ENCODE measurements at places on chromosomes 2 and 18.

DNA sequence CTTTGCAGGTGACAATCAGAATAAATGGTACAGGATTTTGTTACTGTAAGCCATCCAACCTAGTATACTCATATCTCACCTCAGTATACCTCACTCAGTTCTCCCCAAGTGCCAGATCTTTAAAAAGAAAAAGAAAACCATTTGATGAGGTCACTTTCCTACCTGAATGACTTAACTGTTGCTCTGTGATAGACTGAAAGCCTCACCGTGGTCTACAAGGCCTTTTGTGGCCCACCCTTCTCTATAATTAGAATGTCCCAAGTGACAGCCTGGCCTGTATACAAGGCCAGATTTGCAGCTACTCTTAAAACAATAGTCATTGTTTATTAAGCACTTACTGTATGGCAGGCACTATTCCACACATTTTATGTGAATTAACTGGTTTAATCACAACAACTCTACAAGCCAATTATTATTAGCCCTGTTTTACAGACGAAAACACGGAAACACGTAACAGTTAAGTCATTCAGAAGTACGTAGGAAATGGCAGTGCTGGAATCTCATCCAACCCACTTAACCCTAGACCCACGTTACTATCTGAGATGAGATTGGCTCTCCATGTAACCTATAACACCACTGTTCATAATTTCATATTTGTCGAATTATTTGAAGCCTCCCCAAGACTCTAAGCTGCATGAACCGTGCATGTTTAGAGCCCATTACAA lies 28.3 kb downstream of the PKP4 start:
- no peak for DNase-seq

GRCh38 chr2:208711598-208711997 lies 305.0 kb downstream of the PTH2R start:
- DNase-seq, result no peak

- DNase-seq, result no peak
These were observed 24.8 kb downstream of the TTC27 start for GRCh38 chr2:32652555-32653209.

- no peak for DNase-seq
These were observed 40.6 kb upstream of the CCNYL1 start for GRCh38 chr2:207670887-207671286.

GRCh38 chr18:42183746-42184145 lies 228.7 kb downstream of the PIK3C3 start:
- DNase-seq, result no peak

DNA sequence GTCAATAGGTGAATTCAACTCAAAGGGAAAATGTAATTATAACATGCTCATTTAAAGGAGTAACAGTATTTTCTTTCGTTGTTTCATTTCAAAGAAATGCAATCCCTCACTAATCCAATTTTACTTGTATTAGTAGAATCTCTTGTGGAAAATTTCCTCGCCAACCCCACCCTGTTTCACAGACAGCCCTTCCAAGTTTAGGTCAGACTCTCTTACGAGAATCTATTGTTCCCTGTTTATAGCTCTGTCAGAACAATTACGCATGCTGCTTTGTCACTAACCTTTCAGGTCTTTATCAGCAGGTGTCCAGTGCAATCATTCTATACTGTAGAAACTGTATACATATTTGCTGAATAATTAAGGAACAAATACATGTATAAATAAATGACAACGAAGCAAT lies 657.8 kb upstream of the LINC00305 start:
- DNase-seq, result no peak

GRCh38 chr2:128638341-128639119 lies 319.9 kb upstream of the HS6ST1 start:
- DNase-seq, result peak; percentile 37

GRCh38 chr18:617970-618504 lies 21.2 kb downstream of the CLUL1 start:
- DNase-seq, result no peak

DNA sequence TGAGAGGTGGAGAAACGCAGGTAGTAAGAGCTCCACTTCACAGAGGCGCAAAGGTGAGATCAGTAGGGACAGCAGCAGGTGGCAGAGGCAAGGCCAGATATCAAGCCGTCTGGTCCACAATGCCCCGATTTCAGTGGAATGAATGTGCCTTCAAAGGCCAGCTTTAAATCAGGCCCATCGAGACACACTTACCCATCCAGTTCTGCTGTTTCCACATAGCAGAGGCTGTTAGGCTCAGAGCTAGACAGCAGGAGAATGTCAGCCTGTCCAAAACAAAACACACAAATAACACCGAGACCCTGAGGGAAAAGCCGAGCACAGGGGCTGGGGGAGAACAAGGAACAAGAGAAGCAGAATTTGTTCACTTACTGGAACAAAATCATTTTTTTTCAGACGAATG lies 75.8 kb upstream of the NARS1 start:
- DNase-seq, result no peak

DNA sequence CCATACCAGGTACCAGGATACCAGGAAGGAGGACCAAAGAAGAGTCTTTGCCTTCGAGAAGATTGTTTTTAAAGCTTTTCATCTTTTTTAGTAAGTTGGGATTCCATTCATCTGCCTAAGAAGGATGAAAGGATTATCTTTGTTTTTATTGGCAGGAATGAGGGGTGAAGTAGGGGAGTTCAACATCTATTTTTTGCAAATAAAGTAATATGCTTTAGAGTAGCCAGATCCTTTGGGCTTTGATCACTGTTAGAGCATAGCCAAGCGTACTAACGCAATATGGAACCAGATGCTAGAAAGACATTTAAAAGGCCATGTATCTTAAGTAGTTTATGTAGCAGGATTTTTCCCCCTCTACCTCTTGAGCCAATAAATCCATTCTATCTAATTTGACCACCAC lies 133.0 kb downstream of the PRPF40A start:
- DNase-seq, result no peak

DNA sequence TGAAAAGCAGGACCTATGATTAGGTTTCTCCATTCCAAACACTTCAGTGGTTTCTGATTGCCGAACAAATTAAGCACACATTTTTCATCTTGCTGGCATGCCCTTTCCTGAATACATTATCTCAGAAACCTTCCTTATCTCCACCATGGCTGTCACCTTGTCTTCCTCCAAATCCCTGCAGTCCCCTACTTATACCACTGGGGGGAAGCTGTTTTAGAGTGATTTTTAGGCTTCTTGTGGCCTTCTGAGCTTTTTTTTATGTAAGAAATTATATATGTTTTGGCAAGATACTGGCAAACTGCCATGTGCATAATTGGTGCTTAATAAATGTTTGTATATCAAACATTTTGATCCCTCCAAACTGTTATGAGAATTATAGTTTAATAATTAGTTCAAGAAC lies 229.2 kb downstream of the MYT1L start:
- DNase-seq, result no peak

GRCh38 chr2:68390586-68390985 lies 25.5 kb downstream of the PLEK start:
- no peak for DNase-seq

- DNase-seq, result no peak
These were observed 1392.1 kb upstream of the CELF4 start for GRCh38 chr18:38957736-38958135.

DNA sequence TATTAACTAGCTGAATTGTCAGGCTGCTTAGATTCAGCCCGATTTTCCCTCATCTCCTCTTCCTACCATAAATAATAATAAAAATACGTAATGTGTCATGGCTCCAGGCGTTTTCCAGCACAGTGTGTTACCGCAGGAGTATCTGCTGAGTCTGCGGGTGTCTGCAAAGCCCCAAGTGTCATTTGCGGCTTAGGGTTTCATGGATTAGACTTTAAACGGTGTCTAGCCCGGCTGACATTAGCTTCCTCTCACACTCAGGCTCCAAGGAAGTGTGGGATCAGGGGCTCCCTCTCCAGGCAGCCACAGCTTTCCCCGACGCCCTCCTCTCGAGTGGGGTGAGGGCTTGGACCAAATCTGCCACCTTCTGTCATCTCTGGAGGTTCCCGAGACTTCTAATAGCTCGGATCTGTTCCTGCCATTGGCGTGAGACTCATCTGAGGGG lies 14.1 kb upstream of the HOXD1 start:
- DNase-seq, result no peak

GRCh38 chr2:15385184-15385583 lies 175.9 kb downstream of the NBAS start:
- DNase-seq, result no peak

DNA sequence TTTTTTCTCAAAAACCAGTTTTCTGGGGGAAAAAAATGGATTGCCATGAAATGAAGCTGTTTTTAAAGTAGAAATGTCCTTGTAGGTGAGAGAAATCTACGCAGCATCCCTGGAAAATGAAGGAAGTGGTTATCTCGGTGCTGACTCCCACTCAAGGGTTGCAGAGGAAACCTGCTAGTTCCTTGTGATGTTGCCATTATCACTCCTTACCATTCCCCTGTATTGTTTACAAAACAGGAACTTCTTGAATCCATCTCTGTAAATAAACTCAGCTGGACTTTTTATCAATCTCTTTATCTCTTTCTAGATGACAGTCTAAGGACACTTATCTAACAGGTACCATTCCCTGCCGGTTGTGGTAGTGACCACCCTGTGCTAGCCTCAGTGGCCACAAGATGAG lies 61.2 kb downstream of the FEZ2 start:
- no peak for DNase-seq

DNA sequence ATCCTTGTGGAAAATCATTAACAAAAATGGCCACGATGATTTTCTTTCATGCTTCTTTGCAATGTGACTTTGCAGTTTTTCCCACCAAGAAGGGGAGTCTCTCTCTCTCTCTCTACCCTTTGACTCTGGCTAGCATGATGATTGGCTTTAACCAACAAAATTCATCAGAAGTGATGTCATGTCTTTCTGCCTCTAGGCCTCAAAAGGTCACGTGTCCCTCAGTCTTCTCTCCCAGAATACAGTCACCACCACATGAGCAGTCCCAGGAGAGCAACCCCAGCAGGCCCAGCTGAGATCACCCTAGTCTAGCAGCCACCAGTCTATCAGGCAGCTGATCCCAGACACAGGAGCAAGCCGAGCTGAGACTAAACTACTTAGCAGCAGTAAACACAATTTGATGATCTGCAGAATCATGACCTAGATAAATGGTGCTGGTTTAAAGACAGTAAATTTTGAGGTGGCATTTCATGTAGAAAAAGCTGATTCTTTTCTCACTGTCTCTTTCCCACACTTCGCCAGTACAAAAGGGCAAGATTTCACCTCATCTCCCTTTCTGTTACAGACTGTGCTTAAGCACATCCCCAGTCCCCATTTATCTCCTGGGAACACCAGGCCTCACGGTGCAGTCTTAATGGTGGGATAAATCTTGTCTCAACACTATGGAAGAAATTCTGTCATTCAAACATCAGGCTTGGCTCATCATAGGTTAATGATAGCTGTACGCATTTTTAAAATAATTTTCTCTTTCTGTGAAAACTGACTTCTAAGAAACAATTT lies 132.7 kb downstream of the SCG2 start:
- no peak for DNase-seq

Data from CD8-positive, alpha-beta T cell (primary cell).